ENCODE measurements at places on chromosomes 7 and 10. TPM values are rescaled to one million over a fixed set of nuclear protein-coding genes. Genes with fewer than 3 reads are reported as not detected.

The BTBD16 gene
- polyA plus RNA-seq = 0.04 TPM

The SNX10 gene
- polyA plus RNA-seq = 0.10 TPM

The ACSL5 gene
- polyA plus RNA-seq = 1.4 TPM

The AKR1C8 gene
- polyA plus RNA-seq = not detected

The SNCG gene
- polyA plus RNA-seq = 60.8 TPM

The TAS2R40 gene
- not detected for polyA plus RNA-seq

The AKR1C1 gene
- polyA plus RNA-seq = 1.5 TPM

The SCART1 gene
- 0.90 TPM for polyA plus RNA-seq

The LRRC17 gene
- 33.7 TPM for polyA plus RNA-seq

The GNGT1 gene
- polyA plus RNA-seq = not detected

The TMEM178B gene
- polyA plus RNA-seq = not detected

The PNLIPRP3 gene
- polyA plus RNA-seq = not detected

The ASAH2 gene
- 0.24 TPM for polyA plus RNA-seq

The ACBD5 gene
- polyA plus RNA-seq = 4.9 TPM

- DNase-seq = peak; percentile 64
These were observed 931 bp downstream of the PAPSS2 start for GRCh38 chr10:87660484-87661133.

DNA sequence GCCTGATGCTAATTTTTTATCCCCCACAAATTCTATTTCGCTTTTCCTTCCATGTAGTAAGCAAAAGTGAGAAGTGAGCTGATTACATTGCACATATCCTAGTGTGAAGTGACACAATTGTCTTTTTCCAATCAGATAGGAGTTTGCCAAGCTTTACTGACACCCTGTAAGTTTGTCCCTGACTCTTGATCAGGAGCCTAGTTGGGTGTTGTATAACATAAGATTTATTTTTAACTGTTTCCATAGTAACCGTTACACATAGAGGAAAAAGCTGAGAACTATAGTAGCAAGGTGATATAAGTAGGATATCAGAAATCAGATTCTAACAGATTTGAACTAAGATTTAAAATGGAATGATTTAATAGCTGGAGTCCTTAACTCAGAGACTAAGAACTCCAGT is 31.2 kb downstream of the EXOC4 start:
- DNase-seq = no peak

- DNase-seq = no peak
These were observed 9.5 kb downstream of the INHBA start for GRCh38 chr7:41693150-41693997.

DNA sequence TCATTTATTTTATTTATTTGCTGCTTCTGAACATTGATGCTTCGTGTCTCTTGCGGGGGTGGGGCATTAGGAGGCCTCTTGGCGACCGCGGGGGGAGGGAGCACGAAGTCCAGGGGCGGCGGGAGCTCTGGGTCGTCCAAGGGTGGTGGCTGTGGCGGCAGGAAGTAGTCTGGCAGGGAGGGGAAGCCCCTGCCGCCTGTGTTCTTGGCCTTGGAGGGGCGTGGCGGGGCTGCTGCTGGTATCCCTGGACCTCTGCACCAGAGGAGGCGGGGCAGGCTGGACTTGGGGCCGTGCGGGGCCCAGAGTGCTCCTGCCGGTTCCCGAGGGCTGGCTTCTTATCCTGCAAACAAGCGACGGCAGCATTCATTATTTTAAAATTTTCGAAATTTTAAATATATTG is 70.5 kb upstream of the ABI1 start:
- no peak for DNase-seq

DNA sequence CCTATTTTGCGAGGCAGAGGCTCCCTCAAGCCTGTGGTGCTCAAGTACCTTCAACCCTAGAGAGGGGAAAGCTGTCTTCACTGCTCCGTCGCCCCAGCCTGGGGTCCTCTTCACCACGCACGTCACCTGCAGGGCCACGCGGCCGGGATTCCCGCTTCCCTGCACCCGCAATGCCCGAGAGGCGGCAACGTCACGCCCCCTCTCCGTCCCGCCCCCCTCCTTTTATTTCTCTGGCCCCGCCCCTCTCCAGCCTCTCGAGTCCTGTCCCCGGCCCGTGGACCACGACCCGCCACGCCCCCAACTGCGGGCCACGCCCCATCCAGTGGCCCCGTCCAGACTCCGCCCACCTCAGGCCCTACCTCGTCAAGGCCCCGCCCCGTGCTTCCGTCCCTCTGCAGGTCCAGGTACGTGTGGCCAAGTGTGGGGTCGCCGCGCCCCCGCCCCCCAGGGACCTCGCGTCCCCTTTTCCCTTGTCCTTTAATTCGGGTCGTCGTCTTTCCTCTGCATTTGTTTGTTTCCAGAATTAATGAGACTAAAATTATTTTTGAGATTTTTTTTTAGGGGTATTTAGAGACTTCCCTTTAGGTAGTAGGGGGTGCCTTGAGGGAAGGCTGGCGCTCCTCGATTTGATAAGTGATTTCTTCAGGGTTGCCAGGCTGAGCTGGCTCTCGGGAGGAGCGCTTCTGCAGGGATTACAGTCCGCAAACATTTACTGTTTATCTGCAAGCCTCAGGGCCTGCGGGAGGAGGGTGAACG is 69.8 kb upstream of the BAIAP2L1 start:
- DNase-seq = no peak

DNA sequence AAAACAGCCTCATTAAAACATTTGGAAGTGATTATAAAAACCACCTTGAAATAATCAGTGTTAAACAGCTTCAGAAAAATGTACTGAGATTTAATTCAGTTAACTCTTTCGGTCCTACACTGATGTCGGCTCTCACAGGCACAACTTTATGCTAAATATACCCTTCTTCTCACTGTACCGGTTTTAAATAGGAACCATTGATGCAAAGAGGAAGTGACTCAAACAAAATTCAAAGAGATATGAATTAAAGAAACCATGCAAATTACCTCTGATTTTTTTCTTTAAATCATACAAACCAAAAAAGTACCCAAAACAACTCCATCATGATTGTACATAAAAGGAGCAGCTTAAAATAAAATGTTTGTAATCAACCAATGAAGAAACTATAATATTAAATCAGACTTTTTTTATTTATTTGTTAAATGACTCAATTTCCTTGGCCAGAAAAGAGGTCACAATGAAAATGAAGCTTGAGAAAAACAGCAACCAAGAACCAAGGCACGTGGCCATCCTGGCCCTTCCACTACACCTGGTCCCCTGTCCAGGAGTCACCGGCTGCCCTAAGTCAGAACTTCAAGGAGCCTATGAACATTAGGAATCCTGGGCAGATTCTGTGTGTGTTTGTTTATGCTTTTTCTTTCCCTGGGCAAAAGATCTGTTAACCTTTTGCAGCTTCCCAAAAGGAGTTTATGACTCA is 73.0 kb upstream of the CABCOCO1 start:
- DNase-seq = peak; percentile 78

DNA sequence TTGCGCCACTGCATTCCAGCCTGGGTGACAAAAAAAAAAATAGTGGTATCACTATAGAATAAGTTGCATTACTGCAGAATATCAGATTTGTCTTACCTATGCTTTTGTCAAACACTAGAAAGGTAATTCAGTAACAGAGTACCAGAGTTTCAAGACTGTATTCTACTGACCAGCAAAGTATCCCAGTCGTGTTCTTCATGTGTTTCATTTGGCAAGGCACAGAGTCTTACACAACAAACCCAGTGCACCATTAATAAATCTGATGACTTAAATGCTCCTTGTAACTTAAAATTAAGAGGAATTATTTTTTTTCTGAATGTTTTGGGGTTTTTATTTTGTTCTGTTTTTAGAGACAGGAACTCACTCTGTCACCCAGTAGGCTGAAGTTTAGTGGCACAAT is 34.4 kb upstream of the PBLD start:
- DNase-seq = no peak

- DNase-seq = no peak
These were observed 203.1 kb downstream of the ELMO1 start for GRCh38 chr7:37245590-37245989.

- DNase-seq = peak; percentile 3
These were observed 236.3 kb downstream of the HTR7 start for GRCh38 chr10:90621577-90621976.

DNA sequence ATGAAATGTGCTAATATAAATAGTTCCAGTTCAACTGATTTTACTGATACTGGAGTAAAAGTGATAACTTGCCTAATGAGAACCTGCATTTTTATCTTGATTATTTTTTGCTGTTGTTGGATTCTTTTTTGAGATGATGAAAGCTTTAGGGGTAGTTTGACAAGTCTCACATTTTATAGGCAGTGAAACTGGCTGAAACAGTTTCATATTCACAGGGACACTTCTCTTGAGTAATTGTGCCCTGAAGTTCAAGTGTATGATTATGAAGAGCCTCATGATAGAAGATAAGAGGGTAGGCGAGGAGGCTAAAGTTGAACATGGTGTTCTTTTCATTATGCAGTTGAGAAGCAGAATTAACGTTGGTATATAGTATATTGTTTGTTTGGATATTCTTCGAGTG is 5.1 kb downstream of the AUTS2 start:
- no peak for DNase-seq

GRCh38 chr10:114048472-114048871 is 4.8 kb downstream of the ADRB1 start:
- DNase-seq = no peak

GRCh38 chr7:23230641-23231101 is 15.9 kb upstream of the GPNMB start:
- DNase-seq = no peak

DNA sequence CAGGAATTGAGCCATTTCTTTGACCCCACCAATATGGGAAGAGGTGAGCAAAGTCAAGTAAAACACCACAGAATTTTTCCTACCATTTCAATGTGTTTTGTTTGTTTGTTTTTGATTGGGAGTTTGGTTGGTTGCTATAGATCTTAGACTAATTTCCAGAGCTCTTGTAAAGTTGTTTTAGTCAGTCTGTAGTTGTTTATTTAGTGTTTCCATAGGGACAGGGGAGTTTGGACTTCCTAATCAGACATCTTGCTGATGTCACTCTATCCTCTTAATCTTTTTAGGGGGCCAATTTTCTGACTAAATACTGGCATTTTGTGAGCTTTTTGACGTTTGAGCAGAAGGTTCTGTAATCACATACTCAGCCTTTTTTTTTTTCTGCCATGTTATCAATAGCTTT is 266.9 kb downstream of the ABCA13 start:
- DNase-seq = no peak

- DNase-seq = no peak
These were observed 674.3 kb downstream of the INHBA start for GRCh38 chr7:41028580-41028979.

- no peak for DNase-seq
These were observed 24.0 kb downstream of the SLC25A13 start for GRCh38 chr7:96297876-96298275.

GRCh38 chr10:14583967-14584366 is 190.7 kb downstream of the FAM107B start:
- DNase-seq = no peak

DNA sequence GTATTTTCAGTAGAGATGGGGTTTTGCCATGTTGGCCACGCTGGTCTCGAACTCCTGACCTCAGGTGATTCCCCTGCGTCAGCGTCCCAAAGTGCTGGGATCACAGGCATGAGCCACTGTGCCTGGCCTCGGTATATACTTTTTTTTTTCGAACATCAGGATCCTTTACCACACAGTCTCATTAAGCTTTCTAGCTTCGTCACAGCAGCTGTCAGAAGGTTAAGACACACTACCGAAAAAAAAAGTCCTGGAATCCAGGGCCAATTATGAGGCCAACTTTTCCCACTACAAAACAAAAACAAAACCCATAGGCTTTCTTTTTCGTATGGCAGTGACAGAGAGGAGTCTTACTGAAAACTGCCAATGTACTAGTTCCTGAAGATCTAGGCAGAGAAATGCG is 30.7 kb downstream of the ZC3HC1 start:
- DNase-seq = no peak

- no peak for DNase-seq
These were observed 10.9 kb downstream of the OGDH start for GRCh38 chr7:44617225-44617890.

- peak; percentile 86 for DNase-seq
These were observed 214.0 kb upstream of the PRSS1 start for GRCh38 chr7:142535123-142535779.

DNA sequence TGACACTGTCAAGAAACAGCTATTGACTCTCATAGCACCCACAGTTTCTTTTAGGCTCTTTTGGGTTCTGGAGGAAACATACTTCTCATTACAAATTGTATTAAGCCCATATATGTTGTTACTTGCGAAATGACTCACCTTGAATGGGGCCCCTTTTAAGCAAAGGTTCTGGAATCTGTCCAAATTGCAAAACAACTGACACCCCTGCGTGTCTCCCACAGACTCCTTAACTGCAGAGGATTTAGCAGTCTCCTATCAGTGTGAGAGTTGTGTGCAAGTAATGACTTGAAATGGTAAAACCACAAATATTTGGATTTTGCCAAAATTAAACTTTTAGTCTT is 192.3 kb downstream of the DNAJC1 start:
- no peak for DNase-seq

DNA sequence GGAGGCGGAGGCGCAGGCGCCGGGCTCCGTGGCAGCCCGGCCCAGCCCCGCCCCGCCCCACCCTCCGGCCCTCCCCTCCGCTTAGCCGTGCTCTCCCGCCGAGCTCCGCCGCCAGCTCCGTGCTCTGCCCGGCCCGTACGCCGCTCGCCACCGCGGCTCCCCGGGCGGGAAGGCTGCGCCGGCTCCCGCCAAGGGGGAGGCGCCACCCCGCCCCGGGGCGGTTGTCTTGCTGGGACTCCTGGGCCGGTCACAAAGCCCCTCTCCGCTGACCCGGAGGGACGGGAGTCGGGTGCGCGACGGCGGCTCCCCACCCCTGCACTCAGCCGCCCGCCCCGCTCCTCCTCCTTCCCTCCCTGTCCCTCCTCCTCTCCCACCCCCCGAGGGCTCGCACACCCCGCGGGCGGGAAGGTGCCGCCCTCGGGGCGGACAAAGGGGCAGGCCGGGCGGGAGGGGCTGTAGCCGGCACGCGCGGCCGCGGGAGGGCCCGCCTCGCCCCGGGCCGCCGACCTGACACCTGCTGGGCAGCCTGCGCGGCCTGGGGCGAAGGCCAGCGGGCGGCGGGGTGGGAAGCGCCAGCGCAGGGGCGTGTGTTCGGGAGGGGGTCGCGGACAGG is 11.5 kb upstream of the SP8 start:
- DNase-seq = peak; percentile 32

- no peak for DNase-seq
These were observed 198.9 kb upstream of the CCDC6 start for GRCh38 chr10:60105295-60105695.

DNA sequence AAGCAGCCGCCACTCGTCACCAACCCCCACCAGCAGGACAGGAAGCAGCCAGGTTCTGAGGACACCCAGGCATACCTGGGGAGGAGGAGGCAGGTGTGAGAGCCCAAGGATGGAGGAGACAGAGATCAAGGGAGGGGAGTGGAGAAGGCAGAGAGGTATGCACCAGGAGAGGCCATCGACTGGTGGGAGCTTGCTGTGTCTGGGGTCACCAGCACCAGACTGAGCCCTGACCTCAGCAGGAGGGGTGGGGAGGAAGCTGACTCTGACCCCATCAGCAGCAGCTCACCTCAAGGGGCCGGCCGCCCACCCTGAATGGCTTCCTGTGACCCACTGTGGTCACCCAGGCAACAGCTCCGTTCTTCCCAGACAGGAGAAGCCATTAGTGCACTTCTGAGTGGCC is 7.8 kb downstream of the VIPR2 start:
- DNase-seq = no peak

- DNase-seq = no peak
These were observed 236.3 kb upstream of the IGFBP3 start for GRCh38 chr7:46157404-46157803.
